ENCODE measurements at places on chromosomes 16 and 17.
A peak's percentile ranks its signal among the peaks of the same experiment; 100 is the strongest.

- DNase-seq, result no peak
Observed at GRCh38 chr17:41683441-41684007, 5.2 kb upstream of the EIF1 start.

DNA sequence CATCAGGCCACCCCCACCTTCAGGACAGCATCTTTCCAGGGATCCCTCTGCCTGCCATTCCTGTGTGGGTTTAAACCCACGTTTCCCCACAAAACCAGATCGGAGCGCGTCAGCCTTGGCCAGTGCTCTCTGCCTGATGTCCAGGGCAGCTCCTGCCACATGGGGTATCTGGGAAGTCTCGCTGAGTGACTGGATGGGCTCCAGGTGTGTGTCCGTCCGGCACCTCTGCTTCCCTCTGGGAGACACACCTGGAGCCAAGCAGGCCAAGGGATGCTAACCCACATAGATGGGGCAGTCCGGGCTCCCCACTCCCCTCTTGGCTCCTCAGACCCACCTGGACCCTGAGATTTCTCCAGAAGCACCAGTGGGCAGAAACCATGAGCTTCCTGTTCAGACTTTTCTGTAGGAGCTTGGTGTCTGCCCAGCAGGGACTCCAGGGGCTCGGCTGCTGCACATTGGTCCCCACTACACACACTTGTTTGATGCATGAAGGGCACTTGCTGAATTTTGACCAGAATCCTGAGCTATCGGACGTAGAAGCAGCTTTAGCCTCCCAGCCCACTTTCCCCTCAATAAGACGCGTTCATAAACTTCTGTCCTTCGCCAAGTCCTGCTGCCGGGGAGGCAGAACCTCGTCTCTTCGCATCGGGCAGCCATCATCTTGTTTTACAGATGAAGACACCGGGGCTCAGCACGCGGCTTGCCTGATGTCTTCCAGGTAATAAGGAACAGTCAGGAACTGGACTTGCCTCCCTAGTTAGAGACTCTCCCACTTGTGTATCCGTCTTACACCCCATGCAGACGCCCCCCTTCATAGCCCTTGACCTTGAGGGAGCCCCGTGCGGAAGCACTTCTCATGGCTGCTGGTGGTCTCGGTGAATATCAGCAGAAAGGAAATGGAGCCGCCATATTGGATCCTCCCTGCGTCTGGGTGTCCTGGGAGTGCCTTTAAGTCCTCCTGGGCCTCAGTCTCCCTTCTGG, 91.6 kb upstream of the ZNF469 start:
- DNase-seq, result no peak

GRCh38 chr17:76318586-76318985, 10.5 kb upstream of the QRICH2 start:
- no peak for DNase-seq

DNA sequence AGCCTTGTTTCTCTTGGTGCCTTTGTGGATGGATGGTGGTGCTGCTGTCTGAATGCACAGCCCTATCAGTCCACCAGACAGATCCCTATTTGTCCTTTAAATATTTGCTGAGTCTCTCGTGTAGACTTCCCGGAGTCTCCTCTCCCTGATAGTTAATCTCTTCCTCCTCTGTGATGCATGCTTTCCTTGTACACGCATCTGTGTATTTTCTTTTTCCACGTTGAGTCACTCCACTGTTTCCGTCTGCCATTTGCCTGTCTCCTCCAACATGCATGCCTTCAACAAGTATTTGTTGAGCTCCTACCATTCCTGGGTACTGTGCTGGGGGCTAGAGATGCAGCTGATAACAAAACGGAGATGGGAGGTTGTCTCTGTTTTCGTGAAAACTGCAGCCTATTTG, 282.6 kb downstream of the HAPSTR1 start:
- DNase-seq, result no peak

- DNase-seq, result peak; percentile 91
Observed at GRCh38 chr16:75250809-75251279, 580 bp downstream of the BCAR1 start.

Measured in A549 (cell line).